ENCODE measurements at places on chromosomes 12 and 14.

DNA sequence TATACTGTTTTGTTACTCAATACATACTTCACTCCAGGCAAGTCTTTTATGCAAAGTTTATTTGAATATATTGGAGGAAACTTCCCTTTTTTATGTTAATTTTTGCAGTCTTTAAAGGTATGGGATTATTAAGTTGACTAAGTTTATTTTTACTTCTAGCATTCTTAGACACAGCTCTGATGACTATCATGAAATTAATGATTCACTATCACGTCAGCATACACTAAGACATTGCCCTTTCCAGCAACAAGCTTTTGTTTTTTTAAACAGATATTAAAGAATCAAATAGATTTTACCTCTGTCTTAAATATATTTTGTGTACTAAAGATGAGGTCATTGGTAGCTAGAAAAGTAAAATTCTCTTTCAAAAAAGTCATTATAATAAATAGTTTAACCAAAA is 52.1 kb downstream of the DERA start:
- no peak for DNase-seq

GRCh38 chr14:56351861-56352260 is 227.7 kb upstream of the TMEM260 start:
- no peak for DNase-seq

GRCh38 chr14:74508844-74509428 is 15.4 kb downstream of the ISCA2 start:
- DNase-seq = no peak

DNA sequence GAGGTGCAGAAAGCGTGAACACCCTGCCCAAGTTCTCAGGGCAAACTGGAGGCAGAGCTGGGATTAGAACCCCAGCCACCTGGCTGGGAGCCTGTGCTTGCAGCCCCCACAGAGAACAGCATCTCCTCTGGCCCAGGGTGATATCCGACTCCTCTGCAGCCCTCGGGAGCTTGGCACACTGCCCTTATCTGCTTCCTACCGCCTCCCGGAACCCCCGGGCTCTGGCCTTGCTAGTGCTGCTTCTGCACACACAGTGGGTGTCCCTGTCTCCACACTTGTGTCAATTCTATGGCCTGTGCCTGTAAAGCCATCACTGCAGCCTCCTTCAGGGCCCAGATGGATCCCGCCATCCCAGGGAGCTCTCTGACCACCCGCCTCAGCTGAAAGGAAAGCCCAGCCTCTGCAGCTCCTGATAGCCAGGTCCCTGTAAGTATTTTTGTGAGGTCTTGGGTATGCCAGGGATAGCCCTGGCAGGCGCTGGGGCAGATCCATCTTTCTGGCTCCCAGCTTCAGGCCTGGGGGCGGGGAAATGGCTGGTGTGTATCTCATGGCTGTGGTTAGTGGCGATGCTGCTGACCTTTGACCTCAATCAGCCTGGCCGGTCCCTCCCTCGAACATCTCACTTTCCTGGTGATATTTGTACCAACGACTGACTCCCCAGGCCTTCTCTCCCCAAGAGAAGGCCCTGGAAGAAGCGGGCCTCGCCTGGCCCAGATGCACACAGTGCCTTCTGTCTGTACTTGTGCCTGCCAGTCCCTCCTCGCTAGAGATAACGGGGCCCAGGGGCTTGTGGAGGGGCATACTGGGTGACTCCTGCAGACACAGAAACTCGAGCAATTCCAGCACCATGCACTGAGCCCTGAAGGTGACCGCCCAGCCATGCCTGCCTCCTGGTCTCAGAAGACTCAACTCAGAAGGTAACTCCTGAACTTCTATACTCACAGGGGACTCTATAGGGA is 183.8 kb downstream of the CALM1 start:
- no peak for DNase-seq

GRCh38 chr14:86997271-86997670 is 995.7 kb downstream of the GALC start:
- no peak for DNase-seq

DNA sequence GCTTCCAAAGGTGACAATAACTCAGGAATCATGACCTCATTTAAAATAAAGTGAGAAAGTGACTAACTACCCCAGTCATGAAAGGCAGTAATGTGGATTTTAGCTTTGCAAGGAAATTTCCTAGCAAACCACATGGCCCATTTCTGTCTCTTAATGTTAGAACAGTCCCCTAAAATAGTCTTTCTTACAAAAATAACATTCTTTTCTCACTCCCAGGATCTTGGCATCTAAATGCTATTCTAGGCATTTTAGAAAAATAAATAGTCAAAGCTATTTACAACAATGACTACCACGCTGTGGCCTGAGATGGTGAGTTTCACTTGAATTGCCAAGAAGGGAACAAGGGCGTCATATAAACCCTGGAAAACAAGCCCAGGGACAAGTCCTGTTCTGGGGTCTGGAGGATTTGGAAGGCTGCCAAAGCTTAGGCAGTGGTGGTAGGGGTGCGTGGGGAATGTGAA is 101.2 kb upstream of the CCDC175 start:
- no peak for DNase-seq

DNA sequence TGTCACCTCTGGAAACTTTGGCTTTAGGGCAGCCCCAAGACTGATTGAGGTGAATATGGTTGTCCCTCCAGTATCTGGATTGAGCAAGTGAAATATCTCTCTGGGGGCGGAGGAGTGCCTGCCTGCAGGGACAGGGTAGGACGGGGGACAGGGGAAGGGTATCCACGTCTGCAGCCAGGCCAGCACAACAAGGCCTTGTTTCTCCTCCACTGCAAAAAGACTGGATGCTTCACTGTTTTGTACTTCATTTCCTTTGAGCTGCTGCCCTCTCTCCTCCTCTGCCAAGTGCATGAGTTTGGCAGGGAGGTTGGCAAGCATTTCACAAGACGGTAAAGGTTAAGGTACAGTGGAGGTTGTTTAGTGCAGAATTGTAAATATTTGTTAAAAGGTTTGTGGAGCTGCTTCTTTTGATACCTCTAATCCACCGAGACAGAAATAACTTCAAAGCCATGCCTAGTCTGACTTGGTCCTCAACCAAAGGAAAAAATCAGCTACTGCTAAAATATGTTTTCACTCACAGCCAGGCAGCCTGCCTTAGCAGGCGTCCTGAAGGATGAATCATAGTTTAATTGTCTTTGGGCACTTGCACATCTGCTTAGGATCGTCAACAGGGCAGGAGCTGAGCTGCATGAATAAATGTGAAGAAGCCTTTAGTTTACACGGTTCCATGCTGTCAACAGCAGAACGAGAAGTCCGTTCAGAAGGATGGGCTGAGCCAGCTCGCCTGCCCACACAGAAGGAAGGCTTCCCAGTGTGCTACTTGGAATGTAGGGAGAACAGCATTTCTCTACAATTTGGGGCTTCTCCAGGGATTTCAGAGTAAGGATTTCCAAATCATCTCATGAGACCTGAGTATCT is 269.7 kb downstream of the TTC6 start:
- no peak for DNase-seq

DNA sequence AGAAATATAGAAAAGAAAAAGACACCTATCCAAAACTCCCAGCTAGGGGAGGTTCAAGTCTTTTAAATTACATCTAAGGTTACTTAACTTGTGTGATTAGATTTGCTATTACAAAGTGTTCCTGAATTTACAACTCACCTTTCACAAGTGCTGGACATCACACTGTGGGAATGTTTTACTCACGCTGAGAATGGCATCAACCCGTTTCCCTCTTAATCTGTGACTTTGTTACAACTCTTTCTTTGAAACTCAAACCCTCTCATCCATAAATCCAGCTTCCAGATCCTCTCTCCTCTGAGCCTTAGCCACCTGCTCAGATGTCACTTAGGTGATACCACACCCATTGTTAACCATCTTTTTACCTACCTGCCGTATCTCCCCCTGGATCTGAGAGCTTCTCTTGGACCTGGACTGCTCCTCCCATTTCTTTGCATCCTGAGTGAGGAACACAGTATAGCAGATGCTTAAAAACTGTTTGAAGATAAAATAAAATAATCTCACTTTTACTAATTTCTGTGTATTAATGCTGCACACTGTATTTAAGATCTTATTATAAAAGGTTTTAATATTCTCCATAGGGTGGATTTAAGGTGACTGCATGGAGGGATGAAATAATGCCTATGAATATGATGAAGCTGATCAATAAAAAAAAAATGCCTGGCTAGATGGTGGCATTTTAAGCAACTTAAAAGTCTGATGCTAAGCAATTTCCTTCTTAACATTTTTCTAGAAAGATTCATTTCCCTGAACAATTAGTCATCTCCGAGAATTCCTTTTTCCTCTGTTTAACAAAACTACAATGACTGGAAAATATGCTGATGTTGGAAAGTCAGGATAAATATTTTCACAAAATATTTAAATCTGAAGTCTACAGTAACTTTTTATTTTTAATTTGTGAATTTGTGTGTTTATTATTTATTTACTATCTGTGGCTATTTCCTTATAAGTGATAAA is 39.1 kb upstream of the NAP1L1 start:
- DNase-seq = no peak

DNA sequence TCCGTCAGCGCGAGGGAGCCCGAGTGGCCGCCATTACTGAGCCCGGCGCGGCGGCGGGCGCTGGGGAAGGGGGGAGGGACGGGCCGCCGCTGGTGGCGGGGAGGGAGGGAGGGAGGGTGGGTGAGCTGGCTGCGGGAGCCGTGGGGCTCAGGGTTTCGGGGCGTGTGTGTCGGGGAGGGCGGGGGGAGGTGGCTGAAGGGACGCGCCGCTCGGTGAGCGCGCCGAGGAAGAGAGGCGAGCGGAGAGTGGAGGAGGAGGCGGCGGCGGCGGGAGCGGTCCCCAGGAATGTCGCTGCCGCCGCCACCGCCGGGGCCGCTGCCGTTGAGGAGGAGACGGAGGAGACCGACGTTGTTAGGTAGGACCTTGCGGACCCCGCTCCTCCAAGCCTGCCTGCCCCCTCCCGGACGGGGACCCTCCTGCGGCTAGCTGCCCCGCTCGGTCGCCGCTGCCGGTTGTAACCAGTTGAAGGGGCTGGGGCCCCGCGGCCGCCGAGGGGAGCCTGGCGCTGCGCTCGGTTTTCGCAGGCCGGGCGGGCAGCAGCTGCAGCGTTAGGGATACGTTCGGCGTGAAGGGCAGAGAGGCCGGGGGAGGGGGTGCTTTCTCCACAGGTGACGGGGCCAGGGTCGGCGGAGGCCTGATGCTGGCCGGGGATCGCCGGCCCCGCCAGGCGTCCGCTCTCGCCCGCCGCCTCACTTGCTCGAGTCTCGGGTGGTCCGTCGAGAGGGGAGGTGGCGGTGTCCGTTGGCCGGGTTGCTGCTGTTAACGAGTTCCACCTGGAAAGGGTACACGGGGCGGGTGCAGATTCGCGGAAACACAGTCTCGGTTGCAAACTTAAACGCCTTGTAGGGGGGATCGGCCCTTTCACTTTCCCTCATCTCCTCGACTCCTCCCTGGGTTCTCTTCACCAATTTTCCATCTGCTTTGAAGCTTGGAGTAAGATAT is at the start of gene ARHGAP5:
Gene ARHGAP5, plus strand, starts transcription at position 224 of the 942 bp plus-strand sequence. CDS start 13,366 bp downstream, outside the sequence.
- DNase-seq = no peak

DNA sequence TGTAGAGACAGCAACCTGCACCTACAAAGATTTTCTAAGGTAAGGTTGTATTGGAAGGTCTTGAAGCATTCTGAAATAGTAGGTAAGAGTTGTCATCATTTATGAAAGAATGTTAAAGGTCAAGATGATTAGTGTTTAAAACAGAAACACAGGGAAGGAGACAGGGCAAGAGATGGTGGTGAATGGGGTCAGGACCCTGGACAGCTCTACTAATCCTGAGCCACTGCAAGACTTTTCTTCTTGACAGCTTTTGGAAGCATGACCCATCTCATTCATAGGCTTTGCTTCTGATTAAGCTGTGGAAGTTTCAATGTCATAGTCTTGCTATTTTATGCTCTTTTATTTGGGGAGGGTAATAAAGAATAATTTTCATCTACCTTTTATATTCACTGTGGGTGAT is 75.5 kb upstream of the CAND1 start:
- DNase-seq = no peak

- DNase-seq = no peak
Observed at GRCh38 chr14:21059842-21060613, 2.4 kb downstream of the RNASE8 start.

GRCh38 chr12:71063087-71063486 is 94.7 kb downstream of the TSPAN8 start:
- DNase-seq = no peak

DNA sequence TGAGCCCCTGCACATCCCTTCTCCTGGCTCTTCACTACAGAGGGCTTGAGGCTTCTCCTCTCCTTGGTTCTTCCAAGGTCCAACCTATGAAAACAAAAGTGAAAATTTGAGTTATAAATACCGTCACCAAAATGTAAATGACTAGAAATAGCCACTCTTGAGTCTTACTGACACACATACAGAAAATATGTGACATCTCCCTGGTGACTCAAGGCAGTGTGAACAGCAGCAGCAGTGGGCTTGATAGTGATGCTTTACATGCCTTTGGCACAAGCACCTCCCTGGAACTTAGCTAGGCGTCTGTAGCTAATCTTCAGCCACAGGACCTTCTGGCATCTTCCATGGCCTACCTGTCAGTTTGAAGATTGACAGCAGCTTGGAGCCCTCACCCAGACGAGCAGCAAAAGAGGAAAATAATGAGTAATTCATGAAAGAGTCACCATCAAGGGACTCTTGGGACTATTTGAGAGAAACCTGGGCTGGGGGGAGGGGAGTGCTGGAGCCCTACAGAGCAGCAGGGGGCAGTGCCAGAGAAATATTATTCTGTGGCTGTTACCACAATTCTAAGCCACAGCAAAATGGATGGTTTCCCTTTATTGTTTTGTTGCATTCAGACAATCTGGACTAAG is 158.0 kb downstream of the KCNK10 start:
- DNase-seq = no peak

GRCh38 chr14:24439830-24440605 is 2.6 kb downstream of the SDR39U1 start:
- no peak for DNase-seq

GRCh38 chr14:60101786-60102185 is 10.1 kb downstream of the PCNX4 start:
- DNase-seq = no peak

DNA sequence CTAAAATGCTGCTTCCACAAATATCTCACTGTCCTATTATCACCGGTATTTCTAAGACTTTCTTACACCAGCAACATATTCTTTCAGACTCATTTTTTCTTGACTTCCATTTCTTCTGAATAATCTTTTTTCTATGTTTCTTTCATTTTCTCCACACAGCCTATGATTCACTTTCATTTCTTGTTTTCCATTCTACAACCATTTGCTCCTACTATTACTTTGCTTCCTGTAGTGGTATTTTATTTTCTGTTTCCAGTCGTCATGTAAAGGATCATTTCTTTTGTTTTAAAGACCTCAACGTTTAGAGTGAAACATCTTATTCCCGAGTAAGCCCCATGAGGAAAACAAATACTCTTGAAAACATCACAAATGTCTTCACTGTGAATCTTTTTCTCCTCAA is 182.2 kb upstream of the MDGA2 start:
- DNase-seq = no peak

- no peak for DNase-seq
Observed at GRCh38 chr14:37864128-37864527, 268.7 kb downstream of the TTC6 start.

DNA sequence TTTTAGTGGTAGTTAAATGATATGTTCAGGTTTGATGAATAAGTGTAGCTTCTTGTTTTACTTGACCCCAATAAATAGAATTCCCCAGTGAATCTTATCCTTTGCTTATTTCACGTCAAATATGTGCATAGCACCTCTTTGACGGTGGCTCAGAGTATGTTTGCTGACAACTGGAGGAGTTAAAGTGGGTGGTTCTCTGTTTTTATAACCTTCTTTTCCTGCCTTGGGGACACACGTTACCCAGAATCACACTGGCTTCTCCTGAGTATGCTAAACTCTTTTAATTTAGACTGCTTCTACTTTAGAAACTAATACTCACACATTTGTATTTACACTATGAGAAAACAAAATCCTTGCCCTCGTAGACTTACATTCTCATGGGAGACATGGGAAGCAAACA is 62.3 kb downstream of the TMTC2 start:
- DNase-seq = no peak

GRCh38 chr12:16685107-16685506 is 79.1 kb upstream of the LMO3 start:
- no peak for DNase-seq

Data from stimulated activated CD4-positive, alpha-beta T cell treated with anti-CD3 and anti-CD28 coated beads, Interleukin-15, amount 100 ng/mL, for 48 hours (primary cell).